T-cell (primary cell): ENCODE measurements at places on chromosomes 6 and 20.

DNA sequence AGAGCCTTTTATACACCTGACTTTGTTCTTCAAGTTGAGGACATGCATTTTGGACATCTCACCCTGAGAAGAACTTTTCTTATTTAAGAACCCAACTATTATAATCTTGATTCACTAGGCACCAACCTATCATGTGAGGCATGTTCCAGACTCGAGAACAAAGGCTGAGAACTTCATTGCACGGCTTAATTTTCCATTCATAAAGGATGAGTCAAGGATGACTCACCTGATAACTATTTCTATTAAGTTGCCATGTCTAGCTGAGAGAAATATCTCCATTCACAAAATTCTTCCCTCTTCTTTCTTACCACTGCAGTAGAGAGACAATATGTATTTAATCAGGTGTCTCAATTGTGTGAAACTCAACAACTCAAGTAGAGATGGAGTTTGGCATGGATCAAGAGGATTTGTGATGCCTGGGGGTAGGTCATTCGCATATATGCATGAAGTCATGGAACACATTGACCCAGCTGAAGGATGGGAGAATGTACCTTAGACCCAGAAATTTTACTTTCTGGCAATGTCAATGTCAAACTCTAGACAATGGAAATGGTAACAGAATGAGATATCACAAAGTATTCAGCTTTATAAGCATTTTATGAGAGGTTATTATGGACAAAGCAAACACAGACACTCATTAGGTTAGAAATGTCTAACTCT lies 208.7 kb upstream of the PRND start:
- no peak for DNase-seq

DNA sequence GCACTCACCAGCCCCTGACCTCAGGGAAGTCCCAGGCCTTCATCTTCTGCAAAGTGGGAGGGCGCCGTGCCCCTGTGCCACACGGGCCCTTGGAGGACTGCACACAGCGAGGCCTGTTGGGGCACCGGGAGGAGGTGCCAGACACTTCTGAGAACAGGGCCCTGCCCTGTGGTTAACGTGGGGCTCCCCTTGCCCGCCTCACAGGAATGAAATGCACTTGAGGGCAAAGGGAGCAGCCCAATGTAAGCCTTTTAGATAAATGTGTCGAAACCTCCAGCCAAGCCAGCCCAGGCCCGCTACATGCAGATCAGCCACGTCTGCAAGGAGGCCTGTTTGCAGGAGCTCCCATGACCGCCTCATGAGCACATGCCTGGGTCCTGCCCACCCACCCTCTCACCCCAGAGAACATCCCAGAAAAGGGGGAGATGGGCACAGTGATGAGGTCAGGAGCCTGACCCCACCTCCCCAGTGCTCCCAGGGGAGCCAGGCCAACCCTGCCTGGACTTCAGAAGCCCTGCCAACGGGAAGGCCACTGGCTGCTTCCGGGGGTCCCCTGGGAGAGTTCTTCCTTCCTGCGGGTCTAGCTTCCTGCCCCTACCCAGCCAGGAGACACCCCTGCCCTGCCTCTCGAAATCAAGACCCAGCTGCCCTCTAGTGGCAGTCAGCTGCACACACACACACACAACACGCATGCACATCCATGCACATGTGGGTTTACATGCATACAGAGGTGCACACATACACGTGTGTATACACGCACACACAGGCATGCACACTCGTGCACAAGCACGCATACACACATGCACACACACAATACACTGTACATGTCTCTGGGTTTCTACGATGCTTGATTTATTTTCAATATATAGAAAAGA lies 178.7 kb downstream of the TAF4 start:
- DNase-seq, result peak; percentile 27

GRCh38 chr20:59177266-59178250 lies 13.9 kb downstream of the ZNF831 start:
- DNase-seq, result peak; percentile 30

DNA sequence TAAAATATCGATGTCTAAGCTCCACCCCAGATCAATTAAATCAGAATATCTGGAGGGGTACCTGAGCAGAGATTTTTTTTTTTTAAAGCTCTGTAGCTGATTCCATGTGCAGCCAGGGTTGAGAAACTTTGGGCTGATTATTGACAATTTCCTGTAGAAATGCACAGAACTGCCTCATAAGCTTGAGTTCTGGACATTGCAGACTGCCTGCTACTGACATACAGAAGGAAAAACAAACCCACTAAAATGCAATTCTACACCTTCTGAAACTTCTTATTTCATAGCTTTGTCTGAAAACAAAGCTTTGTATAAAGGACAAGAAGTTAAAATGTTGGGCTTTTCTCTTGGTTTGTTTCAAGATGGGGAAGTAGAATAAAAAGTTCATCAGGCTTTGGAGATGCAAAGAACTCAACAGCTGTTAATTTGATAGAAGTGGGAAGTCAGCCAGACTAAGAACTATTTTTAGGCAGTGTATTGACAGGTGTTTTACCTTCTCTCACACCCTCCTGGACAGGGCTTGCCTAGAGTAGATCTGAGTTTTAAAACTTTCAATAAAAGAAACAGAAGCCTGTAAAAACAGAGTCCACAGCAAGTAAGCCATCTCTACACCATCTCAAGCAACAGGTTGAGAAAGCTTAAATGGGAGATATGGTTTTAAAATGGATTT lies 147.7 kb downstream of the KCNQ5 start:
- DNase-seq, result no peak

DNA sequence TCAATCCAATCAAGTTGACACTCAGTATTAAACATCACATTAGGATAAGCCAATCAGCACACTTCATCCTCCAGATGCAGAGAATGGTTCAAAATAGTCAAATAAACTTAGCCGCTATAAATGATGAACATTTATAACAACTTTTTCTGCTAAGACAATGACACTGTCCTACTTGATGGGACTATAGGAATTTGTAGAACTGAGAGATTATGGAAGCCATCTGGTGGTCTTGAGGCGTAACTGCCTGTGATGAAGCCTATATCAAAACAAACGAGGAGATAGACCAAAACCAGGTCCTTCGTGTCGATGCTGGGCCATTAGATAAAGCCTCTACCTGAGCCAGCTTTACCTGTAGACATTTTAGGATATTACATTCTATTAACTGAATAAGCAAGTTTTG lies 631.1 kb downstream of the COL12A1 start:
- no peak for DNase-seq

GRCh38 chr20:21503345-21503744 lies 10.5 kb downstream of the NKX2-2 start:
- DNase-seq, result no peak

DNA sequence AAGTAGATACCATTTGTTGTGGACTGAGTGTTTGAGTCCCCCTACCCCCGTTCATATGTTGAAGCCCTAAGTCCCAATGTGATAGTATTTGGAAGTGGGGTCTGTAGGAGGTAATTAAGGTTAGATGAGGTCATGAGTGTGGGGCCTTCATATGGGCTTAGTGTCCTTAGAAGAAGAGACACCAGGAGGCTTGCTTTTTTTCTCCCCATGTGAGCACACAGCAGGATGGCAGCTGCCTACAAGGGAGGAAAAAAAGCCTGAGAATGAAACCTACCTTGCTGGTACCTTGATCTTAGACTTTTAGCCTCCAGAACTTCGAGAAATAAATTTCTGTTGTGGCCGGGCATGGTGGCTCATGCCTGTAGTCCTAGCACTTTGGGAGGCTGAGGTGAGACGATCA lies 67.9 kb upstream of the TULP4 start:
- DNase-seq, result no peak

DNA sequence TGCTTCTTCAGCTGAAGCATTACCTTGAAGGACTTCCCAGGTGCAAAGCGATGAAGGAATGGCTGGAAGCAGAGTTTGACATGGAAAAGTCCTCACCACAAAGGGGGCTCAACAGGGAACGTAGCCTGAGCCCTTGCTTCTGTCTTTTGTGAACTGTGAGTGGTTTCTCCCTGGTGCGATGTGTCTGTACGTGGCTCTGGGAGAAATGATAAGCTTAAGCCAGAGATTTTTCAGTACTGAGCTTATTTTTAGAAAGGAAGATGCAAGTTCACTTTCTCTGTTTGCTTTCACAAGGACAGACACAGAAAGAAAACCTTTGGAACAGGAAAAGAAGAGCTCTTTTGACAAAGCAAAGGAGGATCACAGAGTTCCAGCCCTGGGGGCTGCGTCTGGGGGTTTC lies 79.4 kb downstream of the DACT2 start:
- DNase-seq, result no peak

DNA sequence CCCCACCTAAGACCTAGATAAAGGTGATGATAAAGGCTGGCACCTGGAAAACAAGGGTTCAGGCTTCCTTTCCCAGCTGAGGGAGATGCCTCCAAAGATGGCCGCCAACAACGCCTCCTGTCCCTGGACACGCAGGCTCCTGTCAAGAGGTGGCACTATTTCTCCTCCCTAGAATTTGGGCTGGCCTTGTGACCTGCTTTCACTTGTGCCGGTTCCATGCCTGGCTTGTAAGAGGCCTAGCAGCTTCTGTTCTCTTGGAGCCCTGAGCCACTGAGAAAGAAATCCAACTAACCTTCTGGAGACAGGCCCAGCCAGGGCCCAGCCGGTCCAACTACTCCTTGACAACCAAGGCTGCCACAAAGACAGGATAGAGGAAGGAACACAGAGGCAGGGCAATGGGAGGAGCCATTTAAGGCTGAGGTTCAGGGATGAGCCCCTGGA lies 60.2 kb upstream of the RALY start:
- DNase-seq, result peak; percentile 30

- no peak for DNase-seq
These were observed 6.2 kb downstream of the BPHL start for GRCh38 chr6:3124667-3125066.

- DNase-seq, result no peak
These were observed 140.7 kb downstream of the CARMIL1 start for GRCh38 chr6:25419879-25420278.

DNA sequence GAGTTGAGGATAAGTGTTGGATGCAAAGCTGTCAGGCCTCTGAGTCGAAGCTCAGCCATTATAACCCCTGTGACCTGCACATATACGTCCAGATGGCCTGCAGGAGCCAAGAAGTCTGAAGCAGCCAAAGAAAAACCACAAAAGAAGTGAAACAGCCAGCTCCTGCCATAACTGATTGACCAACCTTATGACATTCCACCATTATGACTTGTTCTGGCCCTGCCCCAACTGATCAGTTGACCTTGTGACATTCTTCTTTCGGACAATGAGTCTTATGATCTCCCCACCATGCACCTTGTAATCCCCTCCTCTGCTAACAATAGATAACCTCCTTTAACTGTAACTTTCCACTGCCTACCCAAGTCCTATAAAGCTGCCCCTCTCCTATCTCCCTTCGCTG lies 133.7 kb upstream of the AGPAT4 start:
- DNase-seq, result no peak

GRCh38 chr6:3636060-3636459 lies 115.5 kb downstream of the PXDC1 start:
- no peak for DNase-seq

DNA sequence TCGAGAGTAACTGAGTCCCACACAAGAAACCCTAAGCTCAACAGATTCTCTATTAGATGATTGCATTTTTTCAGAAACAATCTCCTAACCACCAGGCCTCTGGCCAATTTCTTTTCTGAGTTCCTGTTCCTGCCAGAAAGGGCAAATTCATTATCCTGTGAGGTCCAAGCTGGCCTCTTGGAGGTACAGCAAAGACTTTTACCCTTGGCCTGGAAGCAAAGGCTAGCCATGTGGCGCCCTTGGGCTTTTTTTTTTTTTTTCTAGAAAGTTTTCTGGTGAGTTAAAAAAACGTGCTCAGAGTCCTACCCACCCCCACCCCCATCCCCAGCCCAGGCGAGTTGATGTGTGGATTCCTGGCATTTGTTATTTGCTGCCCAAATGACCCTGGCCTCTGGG lies 59.0 kb upstream of the EEF1A1 start:
- no peak for DNase-seq

- DNase-seq, result no peak
These were observed 34.1 kb upstream of the RIN2 start for GRCh38 chr20:19723813-19724430.

DNA sequence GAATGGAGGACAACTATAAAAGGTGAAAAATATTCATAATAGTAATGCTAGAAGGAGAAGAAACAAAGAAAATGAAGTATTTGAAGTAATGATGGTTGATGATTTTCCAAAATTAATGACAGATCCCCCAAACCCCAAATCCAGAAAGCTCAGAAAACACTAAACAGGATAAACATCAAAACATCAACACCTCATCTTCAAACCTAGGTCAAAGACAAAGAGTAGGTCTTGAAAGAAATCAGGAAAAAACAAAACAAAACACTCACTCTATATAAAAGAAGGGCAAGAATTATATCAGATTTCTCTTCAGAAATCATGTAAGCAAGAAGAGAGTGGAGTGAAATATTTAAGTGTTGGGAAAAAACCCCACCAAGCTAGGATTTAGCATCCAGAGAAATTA lies 38.7 kb downstream of the RANBP9 start:
- no peak for DNase-seq

- DNase-seq, result no peak
These were observed 34.2 kb downstream of the DTNBP1 start for GRCh38 chr6:15628499-15629131.

GRCh38 chr6:15170126-15170525 lies 75.7 kb upstream of the JARID2 start:
- no peak for DNase-seq

DNA sequence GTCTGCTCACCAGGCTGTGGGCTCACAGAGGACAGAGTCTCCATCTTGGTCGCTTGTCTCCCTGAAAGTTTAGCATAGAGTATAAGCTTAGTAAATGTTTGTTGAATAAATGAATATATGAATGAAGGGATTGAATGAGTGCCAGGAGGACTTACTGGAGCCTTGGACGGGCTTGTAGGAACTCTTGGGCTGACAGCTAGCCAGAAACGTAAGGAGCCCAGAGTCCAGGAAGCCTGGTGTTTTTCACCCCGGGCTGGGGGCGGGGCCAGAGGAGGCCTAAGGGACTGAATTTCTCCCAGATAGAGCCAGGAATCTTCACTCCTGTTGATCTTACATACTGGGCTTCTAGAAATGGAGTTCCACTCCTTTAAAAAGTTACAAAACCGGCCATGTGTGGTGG lies 68.5 kb upstream of the SRSF6 start:
- DNase-seq, result no peak

DNA sequence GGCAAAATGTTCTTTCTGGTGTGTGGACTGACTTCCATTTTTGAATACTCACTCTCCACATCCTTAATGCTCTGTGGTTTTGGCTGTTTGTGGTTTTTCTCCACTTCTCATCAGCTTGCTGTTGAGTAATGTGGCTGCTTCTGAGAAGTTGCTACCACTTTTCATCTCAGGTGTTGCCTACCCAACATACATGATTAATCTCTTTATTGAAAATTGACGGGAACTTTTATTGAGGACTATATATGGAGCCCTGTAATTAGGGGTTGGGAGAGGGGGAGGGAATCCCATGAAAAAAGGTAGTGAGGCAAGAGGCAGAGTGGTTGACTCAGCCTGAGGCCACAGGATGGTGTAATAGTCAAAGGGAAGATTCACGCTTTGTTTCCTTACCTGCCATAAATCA lies 17.6 kb downstream of the IL22RA2 start:
- peak; percentile 34 for DNase-seq

DNA sequence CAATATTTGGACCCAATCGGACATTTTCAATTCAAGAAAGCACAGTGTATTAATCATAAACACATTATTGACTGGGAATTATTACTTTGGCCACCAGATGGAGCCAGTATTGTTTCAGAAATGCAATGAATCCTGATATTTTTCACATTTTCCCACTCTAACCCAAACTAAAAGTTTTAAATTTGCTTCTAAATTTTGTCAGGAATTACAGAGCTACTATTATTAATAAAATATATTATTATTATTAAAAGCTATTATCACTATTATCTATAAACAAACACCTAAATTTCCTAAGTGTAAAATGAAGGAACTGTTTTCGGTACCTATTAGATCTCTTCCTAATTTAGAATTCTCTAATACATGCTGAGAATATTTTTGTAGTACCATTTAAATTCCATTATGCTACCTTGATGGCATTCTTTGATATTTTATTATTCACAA lies 245.3 kb downstream of the OGFRL1 start:
- no peak for DNase-seq
